ENCODE measurements at places on chromosomes 2 and 18.

DNA sequence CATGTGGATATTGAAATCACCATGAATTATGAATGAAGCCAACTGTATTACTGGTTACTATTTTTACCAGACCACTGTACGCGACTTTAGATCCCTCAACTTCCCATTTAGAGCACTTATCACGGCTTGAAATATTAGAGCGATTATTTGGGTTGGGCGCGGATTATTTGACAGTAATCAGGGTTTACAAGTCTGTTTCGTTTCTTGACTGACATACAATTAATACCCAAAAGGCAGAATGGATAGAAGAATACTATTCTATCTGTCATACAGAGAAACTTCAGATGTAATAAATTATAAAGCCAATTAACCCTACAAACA is 496 bp upstream of the NAPG start:
- DNase-seq: no peak

DNA sequence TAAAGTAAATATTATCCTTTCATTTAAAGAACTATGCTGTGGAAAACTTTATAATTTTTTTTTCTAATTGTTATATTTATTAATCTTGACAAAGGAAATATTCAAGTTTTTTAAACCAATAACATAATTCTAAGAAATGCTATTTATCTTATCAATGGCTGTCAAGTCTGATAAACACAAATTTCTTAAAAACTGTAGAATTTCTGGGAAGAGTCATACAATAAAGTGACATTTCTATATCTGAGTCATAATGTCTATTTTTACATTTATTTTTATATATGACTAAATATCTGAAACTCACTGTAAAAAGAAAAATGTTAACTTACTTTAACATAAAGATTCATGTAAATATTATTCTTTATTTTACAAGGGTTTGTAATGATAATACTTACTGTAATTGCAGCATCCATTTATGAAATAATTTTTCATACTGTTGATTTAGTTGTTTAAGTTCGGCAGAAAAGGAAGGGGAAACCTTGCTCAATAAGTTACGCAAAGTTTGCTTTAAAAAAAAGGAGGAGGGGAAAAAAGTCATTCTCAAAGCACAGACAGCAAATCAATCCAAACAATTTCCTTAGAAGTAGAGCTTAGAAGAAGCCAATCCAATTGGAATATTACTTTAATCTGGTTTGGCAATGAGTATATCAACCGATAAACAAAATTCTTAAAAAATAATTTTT is 32.4 kb downstream of the ORC2 start:
- DNase-seq: no peak

- no peak for DNase-seq
These were observed 60.1 kb downstream of the POLR1A start for GRCh38 chr2:86045541-86045940.

GRCh38 chr18:75262511-75262910 is 51.9 kb downstream of the TSHZ1 start:
- DNase-seq: no peak

DNA sequence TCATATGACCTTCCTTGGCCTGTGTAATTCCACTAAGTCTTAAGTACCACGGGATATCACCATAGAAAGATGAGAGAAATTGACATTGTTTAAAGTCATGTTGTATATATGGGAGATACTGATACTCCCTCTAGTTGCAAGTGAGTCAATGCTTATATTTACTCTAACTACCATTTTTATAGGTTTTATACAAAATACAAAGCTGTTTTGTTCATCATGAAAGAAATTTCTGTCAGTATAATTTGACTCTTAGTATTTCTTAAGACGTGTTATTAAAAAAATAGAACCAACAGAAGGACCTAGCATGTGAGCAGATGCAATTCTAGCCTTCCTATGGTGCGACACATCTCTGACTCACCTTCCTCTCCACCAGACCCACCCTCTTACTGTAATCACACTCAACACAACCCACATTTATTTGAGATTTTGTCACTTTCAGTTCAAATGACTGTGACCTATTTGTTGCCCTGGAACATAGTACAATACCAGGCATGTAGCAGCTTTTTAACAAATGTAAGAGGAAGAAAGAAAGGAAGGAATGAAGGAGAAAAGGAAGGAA is 453.1 kb downstream of the CMPK2 start:
- peak; percentile 76 for DNase-seq

DNA sequence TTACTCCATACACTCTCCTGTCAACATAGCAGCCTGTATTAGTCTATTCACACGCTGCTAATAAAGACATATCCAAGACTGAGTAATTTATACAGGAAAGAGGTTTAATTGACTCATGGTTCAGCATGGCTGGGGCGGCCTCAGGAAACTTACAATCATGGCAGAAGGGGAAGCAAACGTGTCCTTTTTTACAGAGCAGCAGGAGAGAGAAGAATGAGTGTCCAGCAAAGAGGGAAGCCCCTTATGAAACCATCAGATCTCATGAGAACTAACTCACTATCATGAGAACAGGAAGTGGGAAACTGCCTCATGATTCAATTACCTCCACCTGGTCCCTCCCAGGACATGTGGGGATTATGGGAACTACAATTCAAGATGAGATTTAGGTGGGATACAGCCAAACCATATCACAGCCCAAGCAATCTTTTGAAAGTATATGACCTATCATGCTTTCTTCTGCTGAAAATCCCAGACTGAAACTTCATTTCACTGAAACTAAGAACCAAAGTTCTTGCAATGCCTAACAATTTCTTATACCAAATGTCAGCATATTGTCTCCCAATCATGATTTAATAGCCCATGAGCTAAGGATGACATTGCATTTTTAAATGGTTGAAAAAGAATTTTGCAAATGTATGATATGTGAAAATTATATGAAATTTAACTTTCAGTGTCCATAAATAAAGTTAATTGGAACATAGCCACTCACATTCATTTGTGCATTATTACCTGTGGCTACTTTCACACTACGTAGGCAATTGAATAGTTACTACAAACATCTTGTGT is 686.8 kb upstream of the ZEB2 start:
- DNase-seq: no peak

DNA sequence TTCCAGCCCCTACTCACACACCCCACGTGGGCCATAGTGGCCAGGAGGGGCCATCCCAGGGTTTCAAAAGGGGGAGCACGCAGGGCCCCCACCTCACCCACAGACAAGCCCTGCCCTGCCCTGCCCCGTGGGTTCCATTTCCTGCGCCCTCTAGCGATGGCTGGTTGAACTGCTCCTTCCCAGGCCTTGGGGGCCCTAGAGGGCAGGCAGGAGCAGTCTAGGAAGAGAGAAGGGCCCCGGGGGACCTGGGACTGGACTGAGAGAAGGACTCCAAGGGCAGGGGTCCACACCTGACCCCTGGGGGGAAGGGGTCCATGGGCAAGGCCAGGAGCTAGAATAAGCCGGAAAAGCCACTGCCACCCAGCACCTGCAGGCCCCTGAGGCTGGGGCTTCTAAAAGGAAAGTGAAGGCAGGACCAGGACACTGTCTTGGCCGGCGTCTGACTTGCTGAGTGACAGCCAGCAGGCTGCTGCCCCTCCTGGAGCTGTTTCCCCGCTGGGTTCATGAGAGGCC is 10.1 kb downstream of the CYP26B1 start:
- DNase-seq: peak; percentile 36

Measured in fibroblast of skin of right biceps (primary cell).